ENCODE measurements at places on chromosomes 12 and 14.

DNA sequence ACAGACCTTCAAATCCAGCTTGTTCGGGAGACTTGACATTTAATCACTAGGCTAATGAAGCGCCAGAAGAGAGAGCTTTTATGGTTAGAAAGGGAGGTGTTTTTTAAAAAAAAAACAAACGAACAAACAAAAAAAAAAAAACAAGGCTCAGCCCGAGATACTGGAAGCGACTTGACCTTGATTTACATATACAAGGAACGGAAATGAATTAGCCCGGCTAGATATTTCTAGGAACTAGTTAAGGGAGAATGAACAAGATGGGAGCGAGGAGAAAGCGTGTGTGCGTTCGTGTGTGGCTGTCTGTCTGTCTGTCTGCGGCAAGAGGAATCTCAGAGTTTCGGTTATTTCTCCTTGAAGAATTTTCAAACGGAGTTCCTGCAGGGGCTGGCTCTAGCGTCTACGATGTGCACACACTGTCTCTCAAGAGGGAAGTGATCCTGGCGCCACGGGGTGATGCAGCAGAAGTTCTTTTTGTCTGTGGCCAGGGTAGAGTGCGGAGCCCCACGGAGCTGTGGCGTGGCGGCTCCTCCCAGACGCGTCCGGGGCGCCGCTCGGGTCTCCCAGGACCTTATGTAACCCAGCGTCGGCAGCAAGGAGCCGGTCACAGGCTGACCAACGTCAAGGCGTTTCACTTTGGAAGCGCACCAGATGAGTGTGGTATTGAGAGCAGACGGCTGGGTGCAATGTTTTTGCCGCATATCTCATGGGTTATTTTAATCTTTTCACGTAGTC, 18.8 kb downstream of the SOCS2 start:
- DNase-seq: peak; percentile 52

GRCh38 chr12:117036547-117036946, 62.7 kb downstream of the TESC start:
- DNase-seq: no peak

DNA sequence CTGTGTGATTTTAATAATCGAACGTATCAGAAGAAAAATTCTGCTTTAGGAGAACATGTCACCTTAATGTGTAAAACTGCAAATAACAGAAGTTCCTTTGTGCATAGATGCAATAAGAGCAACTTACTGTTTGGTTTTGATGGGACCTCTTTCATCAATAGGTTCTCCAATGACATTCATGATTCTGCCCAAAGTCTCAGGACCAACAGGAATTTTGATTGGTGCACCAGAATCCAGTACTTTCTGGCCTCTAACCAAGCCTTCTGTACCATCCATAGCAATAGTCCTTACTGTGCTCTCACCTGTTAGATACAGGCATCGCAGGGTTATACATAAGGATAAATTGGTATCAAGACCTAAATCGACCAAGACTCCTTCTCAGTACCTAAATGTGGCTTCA, 1.1 kb downstream of the ATP5F1B start:
- no peak for DNase-seq

DNA sequence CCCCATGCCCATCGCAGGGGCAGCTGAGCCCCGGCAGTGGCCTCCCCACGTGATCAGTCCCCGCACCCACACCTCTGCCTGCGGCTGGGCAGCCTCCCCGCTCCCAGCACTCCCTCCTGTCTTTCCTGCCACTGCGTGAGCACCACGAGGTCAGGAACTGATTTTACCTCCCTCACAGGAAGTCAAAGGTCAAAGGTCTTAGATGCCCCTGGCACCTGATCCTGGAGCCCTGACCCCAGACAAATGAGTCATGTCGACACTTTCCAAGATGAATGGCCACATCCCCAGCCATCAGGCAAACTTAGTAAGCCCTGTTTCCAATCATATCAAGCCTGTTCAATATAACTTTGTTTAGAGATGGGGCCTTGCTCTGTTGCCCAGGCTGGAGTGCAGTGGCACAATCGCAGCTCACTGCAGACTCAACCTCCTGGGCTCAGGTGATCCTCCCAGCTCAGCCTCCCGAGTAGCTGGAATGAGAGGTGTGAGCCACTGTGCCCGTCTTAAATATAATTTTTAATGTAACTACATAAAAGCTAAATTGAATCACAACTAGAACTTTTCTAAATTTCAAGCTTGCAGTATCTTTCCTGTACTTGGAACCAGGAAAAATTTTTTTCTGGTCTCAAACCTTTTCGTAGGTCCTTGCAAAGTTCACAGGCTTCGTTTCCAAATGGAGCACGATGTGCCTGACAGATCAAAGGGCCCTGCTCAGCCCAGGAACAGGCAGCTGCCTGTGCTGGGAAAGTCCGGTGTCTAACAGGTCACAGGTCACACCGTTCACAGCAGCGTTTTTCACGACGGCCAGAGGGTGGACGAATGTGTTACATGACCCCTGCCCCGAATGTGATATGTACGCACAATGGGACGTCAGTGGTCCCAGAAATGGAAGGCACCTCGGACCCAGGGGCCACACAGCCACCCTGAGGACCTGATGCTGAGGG, 1.9 kb downstream of the LRCOL1 start:
- DNase-seq: peak; percentile 22

- no peak for DNase-seq
Observed at GRCh38 chr14:50865391-50866076, 6.3 kb upstream of the ABHD12B start.

GRCh38 chr14:25757364-25757763, 707.4 kb upstream of the STXBP6 start:
- DNase-seq: no peak

DNA sequence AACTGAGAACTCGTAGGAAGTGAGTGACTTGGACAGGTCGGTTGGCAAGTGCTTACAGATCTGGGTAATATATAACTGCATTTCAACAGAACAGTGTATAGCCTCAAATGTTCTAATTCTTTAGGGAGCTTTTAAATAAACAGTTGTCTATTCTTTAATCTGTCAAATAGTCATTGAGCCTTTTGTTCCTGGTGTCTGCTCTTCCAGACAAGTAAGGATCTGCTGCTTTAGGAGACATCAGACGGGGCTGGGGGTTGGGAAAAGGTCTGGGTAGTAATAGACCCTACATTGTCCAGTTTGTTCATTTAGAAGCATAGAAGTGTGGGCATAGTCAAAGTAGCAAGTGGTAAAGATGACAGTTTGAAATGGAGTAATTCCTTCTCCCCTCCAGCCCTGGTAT, 2.0 kb downstream of the PTPN11 start:
- DNase-seq: no peak

DNA sequence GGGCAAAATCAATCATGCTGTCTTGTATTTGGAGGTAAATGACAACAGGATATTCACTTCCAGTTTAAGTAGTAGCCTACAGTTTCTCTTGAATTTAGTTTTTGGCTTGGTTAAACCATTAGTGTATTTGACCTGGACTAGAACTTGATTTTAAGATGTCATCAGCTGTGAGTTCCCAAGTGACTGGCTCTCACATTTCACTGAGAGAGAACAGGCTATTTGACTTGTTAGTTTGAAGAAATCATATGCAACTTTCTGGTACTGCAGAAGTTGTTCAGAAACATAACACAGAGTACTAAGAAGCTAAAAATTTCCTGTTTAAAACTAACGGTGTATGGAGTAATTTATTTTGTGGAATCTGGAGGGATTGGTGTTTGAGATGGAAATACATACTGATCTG, 22.3 kb downstream of the MNAT1 start:
- DNase-seq: no peak

- DNase-seq: peak; percentile 43
Observed at GRCh38 chr12:90987101-90987500, 17.7 kb downstream of the EPYC start.

DNA sequence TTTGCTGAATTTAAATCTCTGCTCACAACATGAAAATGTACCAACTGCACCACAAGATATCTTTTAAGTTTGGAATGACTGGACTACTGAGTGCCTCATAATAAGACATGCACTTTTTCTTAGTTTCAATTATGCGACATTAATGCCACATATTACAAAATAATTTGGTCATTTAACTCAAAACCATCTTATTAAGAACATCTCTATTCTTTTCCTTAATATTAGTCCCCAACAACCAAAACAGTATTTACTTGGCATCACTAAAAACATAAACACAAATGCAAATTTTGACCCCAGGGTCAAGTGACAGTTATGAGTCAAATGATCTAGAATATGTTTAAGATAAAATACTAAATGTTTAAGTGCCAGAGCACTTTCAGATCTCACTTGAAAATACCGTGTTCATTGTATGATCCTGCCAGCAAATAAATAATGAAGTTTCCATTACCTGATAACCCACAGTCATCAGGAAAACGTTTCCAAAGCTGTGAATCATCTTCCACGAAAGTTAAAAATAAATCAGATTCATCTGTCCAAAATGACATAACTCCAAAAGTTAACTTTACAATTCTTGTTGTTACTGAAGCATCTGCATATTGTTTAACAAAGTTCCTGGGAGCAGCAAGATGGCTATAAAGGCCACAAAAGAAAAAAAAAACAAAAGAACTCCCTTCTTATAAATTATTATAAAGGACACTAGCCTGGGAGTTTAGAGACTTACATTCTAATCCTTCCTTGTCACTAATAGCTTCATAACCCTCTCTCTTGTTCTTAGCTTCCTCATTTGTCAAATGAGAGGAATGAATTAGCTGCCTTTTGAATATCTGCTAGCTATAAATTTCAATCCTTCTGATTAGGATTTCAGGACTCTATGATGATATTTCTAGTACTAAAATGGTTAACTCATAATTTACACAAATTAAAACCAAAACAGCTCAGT, 30.5 kb upstream of the AP4S1 start:
- DNase-seq: no peak

DNA sequence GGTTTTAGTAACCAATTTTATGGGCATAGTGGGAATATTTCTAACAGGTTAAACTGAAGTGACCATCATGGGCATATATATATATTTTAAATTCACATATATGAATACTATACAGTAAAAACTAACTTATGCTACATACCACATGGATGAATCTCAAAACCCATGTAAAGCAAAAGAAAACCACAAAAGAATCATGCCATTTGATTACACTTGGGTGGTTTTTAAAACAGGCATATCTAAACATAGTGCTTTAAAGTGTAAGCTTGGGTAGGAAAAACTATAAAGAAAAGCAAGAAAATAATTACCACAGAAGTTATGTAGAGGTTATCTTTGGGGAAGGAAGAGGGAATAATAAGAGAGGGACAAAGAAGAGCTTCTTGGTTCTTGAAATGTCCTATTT, 326.1 kb downstream of the NAV3 start:
- no peak for DNase-seq

DNA sequence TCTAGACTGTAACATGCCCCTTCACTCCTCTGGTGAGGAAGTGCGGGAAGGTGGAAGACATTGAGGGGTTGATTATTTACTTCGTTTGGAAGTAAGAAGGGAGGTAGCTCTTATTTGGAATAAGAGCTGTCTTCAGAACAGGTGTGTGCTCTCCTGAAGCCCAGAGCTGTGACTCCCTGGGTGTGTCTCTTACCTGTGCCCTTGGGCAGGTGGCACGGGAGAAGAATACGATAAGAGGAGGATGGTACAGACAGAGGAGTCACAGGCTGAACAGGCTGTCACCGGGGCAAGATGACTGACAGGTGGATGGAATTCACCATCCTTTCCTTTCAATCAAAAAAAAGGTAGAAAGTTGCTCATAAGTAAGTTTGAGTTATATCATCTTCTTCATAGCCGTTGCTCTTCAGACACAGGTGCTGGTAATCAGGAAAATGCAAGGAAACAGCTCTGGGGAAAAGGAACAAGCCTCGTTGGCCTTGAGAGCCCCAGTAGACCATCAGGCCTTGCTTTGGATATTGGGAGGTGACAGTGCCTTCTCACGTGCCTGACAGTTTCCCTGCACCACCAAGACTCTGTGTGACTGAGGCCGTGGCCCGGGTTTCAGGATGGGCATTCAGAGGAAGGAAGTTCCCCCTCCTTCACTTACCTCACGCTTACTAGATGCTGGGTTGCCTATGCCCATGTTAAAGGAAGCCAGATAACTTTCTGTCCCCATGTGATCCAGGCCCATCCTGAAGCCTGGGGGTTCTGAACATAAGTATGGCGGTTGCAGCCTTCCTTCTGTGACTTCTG, 120.4 kb downstream of the ETV6 start:
- no peak for DNase-seq

DNA sequence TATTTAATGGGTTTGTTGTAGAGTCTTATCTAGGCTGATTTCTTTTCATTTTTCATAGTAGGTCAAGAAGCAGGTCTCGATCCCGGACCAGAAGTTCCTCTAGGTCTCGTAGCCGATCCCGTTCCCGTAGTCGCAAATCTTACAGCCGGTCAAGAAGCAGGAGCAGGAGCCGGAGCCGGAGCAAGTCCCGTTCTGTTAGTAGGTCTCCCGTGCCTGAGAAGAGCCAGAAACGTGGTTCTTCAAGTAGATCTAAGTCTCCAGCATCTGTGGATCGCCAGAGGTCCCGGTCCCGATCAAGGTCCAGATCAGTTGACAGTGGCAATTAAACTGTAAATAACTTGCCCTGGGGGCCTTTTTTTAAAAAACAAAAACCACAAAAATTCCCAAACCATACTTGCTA, 4.2 kb downstream of the SRSF5 start:
- DNase-seq: no peak

DNA sequence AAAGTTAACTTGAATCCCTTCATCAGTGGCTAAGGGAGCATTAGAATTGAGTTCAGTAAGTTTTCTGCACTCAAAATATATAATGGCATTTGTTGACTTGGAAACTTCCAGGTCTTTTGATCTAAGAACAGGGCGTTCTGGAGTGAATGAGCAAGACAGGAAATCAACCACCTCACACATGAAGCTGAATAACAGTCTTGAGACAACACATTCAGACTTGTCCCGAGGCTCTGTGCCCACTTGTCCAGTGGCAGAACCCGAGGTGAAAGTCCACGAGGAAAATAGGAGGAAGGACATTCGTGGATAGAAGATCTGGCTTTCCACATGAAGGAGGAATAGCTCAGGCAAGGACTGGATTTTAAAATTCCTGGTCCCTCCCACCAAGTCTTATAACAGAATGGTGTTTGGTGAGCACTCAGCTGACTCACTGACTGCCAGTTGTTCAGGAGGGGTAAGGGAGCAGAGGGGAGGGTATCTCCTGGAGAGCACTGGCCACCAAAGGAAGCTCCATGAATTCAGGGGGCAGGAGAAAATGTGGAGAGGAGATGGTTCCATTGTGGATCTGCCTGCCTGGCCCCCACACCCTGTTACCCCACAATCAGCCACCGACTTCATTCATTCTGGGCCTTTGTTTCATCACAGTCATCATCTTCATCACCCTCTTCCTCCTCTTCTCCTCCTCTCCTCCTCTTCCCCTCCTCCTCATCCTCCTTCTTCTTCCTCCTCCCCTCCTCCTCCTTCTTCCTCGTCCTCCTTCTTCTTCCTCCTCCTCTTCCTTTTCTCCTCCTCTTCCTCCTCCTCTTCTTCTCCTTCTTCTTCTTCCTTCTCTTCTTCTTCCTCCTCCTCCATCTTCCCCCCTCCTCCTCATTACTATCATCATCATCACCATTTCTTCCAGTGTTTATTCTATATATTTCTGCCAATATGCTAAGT, 620.1 kb downstream of the MED13L start:
- DNase-seq: no peak
